ENCODE measurements at places on chromosomes 1 and 21. TPM values are rescaled to one million over a fixed set of nuclear protein-coding genes. Genes with fewer than 3 reads are reported as not detected.

The USH2A gene
- total RNA-seq = under 0.01 TPM

The NTMT2 gene
- total RNA-seq = not detected

The AADACL3 gene
- total RNA-seq = not detected

The OMA1 gene
- 19.9 TPM for total RNA-seq

DNA sequence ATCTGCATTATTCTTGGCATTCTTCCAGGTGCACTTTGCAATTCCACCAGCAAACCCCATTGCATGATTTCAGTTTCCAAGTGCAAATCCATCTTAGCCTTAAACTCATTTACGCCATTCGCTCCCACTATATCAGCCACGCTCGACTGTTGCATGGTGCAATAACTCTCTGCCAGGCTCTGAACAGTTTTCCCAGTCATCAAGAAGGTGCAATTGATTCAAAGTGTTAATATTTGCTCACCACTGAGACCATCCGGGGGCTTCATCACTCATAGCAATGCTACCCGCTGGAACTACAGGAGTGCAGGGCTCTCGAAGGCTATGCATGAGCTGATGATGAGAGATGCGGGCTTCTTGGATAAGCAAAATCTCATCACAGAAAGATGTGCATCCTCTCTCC is 488.2 kb downstream of the OMA1 start:
- no peak for DNase-seq

GRCh38 chr1:159315381-159315780 is 13.2 kb downstream of the FCER1A start:
- no peak for DNase-seq

- DNase-seq = no peak
Measured at GRCh38 chr1:216766633-216767327, 43.6 kb upstream of the ESRRG start.

DNA sequence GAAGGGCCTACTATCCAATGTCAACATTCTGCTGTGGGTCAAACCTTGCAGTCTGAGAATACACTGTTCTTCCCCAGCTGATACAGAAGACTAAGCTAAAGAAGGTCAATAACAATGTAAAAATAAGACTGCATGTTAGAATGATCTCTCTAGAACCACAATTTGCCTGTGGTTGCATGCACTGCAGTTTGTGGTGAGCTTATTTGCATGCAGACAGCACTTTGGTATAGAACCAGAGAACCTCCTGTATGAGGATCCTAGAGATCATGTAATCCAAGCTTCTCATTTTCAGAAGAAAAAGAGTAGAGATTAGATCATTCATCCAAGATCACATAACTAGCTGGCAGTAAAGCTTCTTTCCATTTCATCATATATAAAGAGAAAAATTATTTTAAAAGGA is 15.8 kb downstream of the SYNJ1 start:
- no peak for DNase-seq

DNA sequence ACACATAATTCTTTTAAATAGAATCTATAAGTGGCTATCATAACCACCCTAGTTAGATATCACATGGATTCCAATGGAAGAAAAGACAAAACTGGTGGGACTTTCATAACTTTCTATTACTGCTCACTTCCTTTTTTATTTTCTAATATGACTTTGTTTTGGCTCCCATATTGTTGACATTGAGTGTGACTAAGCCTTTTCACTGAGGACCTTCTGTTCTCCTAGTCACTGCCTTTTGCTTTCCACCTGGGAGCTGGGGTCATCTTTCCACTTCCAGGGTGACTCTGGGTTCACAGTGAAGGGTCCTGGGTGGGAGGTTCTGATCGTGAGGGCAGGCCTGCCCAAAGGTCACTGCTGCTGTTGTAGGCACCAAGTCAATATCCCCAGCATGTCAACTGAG is 275.8 kb downstream of the TGFB2 start:
- no peak for DNase-seq

DNA sequence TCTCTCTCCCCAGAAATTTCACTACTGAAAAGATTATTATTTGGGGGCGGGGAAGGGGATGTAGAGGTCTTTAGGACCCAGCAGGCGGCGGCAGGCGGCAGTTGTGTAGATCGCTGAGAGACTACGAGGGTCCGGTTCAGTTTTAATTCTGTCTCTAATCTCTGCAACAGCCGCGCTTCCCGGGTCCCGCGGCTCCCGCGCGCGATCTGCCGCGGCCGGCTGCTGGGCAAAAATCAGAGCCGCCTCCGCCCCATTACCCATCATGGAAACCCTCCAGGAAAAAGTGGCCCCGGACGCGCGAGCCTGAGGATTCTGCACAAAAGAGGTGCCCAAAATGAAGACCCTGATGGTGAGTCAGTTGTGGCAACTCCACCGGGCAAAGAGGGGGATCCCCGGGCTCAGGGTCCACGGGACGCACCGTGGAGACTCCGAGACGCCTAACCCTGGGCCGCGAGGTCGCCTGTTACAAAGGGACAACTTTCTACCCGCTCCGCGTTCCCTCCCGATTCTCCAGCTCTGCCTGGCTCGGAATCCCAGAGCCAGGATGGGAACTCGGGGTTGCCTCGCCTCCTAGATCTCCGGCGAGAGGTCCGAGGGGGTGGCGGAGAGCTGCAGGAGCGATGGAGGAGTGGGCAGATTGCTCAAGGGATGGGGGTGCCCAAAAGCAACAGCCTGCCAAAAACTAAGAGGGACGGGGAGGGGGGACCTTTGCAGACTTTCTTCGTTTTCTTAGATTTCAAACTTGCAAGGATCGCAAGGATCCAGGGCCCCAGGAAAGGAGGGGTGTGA is at the start of gene ST6GALNAC5:
ST6GALNAC5 (plus strand) TSS at position 139 of the 789 bp plus-strand sequence.
- no peak for DNase-seq

DNA sequence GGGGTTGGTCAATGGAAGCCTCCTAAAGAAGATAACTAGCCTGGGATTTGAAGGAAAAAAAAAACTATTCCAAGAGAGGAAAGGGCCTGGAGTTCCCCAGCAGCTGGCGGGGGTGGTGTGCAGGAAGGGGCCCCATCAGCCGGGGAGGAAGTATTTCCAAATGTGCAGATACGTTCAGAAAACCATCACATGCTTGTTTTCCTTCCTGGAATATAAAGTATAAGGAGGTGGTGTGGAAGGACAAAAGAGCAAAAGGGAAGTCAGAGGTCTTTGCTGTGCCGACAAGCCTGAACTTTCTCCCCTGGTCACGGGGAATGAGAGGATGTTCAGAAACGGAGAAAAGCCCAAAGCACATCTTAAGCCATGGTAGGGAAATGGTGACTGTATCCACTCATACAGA is 72.0 kb upstream of the BACE2 start:
- DNase-seq = no peak
